ENCODE measurements at places on chromosomes 3 and 15.
A peak's percentile ranks its signal among the peaks of the same experiment; 100 is the strongest.

DNA sequence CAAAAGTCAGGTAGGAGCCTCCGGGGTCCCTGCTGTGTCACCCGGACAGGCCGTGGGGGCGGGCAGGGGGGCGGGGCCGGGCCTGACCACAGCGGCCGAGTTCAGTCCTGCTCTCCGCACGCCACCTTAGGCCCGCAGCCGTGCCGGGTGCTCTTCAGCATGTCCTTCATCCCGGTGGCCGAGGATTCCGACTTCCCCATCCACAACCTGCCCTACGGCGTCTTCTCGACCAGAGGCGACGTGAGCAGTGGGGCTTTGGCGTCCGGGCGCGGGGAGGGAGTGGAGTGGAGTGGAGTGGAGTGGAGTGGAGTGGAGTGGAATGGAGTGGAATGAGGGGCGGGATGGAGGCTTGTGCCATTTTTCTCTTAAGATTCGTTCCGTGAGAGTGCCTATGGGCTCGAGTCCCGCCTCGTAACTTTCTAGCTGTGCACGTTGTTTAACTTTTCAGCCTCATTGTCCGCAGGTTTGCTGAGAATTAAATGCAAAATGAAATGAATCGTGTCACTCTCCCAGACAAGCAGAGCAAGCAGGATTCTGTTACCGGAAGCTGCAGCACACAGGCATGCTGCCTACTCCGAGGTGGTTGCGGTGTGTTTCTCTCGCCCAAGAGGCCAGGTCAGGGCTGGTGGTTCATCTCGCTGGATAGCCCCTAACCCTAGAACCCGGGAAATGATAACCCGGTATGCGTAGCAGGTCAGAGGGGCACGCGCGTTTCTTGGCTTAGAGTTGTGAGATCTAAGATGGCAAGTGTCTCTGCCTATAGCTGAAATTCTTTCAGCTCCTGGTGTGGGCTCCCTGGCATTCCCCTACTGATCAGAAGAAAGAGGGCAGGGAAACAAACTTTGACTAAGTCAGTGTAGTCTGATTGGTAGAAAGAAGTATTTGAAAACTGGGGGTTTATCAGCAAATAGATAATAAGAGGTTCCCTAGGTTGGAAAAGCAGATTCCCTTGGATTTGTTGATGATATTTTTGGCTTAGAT, at the start of gene FAH:
TSS of gene FAH (plus strand) at position 104 of the 981 bp plus-strand sequence. CDS start at position 160, 56 bp downstream.
- DNase-seq, result no peak

DNA sequence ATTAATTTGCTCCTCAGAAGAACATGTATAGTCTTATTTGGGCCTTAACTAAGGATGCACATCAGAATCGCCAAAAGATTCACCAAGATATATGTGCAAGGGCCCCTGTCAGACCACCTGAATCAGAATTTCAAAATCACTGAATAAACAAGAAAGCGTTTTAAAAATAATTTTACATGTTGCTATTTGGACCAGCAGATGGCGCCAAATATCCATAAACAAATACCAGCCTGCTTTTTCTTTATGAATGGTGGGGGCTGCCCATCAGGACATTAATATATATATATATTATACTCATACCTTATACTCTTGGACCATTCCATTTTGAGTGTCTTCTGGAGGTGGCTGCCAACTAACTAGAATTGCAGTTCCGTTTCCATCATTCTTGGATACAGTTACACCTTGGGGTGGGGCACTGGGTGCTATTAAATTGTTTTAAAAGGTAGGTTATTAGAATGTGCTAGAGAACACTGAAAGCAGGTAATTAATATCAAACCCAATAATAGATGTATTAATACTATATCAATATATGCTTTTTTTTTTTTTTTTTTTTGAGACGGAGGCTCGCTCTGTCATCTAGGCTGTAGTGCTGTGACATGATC, 1108.3 kb downstream of the ROBO1 start:
- no peak for DNase-seq

DNA sequence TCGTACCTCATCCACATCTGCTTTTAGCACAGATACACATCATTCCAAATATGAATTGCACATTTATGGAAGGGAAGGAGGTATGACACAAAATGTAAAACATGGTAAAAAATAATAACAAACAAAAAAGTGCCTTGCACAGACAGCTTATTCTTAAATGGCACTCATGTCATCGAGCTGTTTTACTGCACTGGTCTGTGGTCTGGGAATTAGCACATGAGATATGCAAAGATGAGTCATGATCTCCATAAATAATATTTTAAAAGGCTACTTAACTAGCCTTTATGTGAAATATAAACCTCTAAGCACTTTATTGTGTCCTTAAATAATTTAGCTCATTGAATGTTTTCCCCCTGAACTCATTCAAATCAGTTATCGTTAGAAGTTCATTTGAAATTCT, 142.2 kb upstream of the ZNF385D start:
- no peak for DNase-seq

GRCh38 chr3:49411968-49412631, at the start of the genes RHOA and TCTA:
RHOA (minus strand) TSS chr3:49411976; CDS start chr3:49375589, 36,387 bp downstream.
TCTA (plus strand) TSS chr3:49412423; CDS start chr3:49412427, 4 bp downstream.
- DNase-seq, result peak; percentile 100

- no peak for DNase-seq
Observed at GRCh38 chr3:37492468-37492867, 318.1 kb upstream of the LRRFIP2 start.

DNA sequence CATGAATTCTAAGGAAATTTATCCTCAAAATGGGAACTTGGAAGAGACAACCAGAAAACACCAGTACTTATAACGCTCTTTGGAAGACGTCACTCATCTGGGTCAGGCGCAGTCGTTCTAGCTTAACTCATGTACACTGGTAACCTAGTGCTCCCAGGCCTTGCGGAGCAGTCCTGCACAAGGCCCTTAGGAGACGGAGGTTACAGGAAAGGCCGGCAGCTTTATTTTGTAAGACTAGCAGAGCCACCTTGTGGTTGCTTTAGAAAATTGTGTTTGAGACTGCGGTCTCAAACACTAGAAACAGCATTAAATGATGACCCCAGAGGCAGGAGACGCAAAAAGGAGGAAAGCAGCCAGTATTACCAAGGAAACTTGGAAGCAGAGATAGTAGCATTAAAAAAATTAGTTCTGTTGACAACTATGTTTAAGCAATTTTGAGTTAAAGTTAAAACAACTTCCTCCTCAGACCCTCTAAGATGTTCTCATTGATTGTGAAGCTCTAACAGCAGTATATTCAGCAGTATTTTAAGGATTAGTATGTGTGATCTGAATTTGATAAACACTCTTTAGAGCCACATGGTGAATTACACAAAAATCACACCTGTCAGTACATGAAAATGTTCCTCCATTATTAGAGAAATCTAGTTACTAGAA, 141.9 kb upstream of the C2CD4B start:
- no peak for DNase-seq
